ENCODE measurements at places on chromosomes 4 and X. TPM values are rescaled to one million over a fixed set of nuclear protein-coding genes. Genes with fewer than 3 reads are reported as not detected.

- no peak for DNase-seq
Observed at GRCh38 chrX:47235691-47236103, 2.9 kb downstream of the USP11 start.

- no peak for DNase-seq
Observed at GRCh38 chrX:128335671-128336070, 283.5 kb upstream of the ACTRT1 start.

DNA sequence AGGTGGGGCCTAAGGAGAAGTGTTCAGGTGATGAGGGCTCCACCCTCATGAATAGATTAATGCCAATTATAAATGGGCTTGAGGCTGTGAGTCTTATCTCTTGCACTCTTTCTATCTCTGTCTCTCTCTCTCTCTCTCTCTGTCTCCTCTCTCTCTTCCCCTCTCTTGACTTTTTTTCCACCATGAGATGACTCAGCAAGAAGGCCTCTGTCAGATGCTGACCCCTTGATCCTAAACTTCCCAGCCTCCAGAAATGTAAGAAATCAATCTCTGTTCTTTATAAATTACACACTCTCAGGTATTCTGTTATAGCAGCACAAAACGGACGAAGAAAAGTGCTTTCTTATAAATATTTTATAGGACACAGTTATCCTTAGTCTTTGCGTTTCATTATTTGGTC is 184.9 kb upstream of the PCDH7 start:
- DNase-seq, result no peak

GRCh38 chr4:109215506-109215905 is 87.0 kb downstream of the COL25A1 start:
- DNase-seq, result no peak

GRCh38 chr4:43348591-43348990 is 456.1 kb downstream of the GRXCR1 start:
- no peak for DNase-seq

GRCh38 chr4:25113915-25114904 is 46.0 kb downstream of the SEPSECS start:
- no peak for DNase-seq

DNA sequence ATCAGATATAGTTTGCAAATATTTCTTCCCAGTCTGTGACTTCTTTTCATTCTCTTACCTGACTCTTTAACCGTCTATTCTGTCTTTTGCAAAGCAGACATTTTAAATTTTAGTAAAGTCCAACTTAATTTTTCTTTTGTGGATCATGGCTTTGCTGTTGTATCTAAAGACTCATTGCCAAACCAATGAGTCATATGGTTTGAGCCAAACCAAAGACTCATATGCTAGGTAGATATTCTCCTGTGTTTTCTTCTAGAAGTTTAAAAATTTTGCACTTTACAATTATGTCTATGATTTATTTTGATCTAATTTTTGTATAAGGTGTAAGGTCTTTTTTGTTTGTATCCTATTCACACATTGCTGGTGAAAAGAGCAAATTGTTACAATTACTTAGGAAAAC is 446.8 kb downstream of the ANKRD50 start:
- DNase-seq, result no peak

DNA sequence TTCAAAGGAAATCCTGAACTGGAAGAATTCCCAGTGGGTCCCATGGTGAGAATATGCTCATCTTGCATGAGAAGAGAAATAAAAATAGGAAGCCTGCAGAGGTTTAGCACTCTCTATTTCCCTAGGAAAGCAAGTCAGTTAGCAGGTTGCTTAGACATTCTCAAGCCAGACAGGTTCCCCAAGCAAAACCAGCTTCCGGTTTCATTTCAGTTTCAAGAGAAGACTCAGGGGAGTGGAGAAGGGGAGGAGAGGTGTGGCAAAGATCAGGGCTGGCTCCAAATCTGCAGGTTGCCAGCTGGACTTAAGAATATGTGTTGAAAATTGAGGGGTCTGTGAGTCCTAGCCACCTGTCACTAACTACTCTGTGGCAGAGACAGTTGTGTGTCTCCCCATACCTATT is 107.5 kb downstream of the CLNK start:
- peak; percentile 28 for DNase-seq

DNA sequence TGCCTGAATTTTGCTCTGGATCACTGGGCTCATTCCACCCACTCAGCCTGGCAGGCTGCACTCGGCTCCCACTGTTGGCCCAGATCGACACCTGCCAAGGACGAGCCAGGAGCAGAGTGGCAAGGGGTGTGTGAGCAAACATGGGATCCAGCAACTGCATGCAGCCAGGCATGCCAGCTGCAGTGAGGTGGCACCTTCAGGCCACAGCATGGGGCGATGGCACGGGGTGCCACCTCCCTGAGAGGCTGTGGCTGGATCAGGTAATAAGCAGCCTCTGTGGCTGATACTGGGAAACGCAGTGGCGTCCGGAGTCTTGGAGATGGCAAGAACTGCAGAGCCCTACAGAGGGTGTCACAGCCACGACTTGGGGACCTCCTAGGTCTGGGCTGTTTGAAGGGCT is 244.5 kb upstream of the FSTL5 start:
- no peak for DNase-seq

DNA sequence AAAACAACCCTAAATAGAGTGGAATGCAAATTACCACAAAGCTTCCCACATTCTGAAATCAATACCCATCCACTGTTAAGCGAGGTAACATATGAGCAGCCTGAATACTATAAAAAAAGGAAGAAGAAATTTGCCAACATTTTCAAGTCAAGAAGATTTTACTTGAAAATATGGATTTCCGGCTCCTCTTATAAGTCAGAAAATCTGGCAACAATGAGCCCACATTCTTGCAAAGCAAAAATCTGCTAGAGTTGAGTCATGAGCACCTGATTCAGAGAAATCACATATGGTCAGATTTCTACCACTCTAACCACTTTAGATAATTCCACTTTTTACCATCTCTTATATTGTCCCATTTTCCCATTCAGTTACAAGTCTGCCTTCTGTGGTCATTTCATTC is 395.7 kb downstream of the DTHD1 start:
- DNase-seq, result no peak

SSX2B gene
- not detected for total RNA-seq

GRIA3 gene
- not detected for total RNA-seq
